ENCODE measurements at places on chromosomes 11 and 22.

- DNase-seq, result no peak
Measured at GRCh38 chr22:22394591-22394990, 114.0 kb downstream of the ZNF280B start.

DNA sequence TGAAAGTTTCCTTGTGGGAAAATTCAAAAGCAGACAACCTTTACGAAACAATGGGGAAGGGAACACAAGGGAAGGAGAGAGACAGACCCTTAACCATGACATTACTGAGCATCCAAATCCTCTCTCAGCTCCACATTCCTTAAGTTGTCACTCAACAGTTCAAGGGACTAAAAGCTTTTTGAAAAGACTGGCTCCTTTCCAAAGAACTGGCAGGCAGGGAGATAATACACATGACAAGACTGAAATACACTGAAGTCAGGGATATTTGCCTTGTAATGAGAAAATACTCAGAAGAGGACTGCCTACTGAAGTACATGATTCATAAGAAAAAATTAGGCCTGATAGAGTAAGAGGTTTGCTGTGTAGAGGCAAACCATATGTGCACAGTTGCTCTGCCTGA, 69.1 kb downstream of the SMCO4 start:
- DNase-seq, result no peak

DNA sequence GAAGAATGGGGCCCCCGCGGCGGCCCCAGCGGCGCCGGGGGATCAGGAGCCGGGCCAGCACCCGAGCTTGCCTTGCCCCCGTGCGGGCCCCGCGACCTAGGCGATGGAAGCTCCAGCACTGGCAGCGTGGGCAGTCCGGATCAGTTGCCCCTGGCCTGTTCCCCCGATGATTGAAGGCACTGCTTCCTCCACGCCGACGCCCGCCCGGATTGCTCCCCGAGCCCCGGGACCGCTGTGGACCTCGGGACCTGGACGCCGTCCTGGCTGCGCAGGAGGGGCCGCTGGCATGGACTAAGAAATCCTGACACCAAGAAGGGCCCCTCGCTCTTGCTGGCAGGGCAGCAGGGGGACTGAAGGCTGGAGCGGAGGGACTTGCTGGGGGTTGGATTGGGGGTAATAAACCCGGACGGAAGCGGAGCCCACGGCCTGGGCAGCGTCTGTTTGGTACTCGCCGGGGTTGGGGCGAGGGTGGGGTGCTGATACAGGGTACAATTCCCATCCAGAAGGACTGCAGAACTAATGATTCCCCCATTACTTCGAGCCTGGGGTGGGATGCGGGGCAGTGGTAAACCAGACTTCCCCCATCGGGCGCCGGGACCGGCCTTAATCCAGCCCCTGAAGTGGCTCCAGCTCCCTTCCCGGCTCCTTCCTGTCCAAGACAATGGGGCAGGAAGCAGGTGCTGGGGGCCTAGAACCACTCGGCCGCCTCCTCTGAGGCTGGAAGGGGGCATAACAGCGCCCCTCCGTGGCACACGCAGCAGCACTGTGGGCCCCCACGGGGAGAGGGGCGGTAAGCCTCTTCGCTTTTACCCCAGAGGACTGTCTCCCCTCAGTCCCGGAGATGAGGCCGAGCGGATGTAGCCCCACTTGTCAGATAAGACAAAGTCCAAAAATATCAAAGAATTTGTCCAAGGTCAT, 1.0 kb downstream of the CCDC85B start:
- DNase-seq, result no peak

GRCh38 chr11:43243927-43244326, 67.9 kb upstream of the API5 start:
- DNase-seq, result no peak

- no peak for DNase-seq
Measured at GRCh38 chr11:60433401-60433800, 4.0 kb downstream of the MS4A5 start.

DNA sequence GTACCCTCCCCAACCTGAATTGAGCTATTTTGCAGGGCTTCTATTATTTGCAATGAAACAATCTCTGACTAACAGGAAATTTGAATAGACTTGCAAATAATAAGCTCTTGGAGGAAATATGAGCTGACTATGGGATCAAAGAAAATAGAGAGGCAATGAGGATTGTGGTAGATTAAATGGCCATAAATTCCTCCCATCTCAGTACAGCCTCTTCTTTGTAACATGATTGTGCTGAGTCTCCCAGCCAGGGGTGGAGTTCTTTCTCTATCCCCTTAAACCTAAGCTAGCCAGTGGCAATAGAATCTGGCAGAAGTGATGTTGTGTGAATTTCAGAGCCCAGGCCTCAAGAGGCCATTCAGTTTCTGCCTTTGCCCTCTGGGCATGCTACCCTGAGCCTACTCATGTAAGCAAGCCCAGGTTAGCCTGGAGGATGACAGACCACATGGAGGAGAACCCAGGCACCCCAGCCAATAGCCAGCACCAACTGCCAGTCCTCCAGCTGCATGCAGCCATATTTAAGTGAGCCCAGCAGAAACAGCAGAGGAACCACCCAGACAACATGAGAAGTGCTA, 86.8 kb upstream of the TP53I11 start:
- no peak for DNase-seq

GRCh38 chr11:114061048-114061680, 1.7 kb downstream of the ZBTB16 start:
- no peak for DNase-seq

DNA sequence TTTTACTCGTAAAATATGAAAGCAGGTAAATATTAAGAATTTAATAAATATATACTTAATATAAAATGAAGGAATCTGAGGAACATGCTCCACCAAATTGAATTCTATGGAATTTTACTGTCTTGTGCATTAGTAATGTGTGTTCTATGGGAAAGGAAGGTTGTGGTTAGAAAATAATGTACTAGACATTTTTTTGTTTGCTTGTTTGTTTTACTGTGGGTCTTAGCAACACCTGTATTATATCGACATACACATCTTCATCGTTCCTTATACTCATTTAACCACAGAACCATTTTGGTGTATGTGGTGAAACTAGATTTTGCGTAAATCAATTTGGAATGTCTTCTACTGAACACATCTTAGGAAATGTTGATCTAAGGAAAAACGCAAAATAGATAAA, 114.1 kb upstream of the MTMR2 start:
- DNase-seq, result no peak

GRCh38 chr11:118921121-118921928, 4.4 kb downstream of the BCL9L start:
- DNase-seq, result no peak

GRCh38 chr11:68749229-68750123, 1.8 kb downstream of the TESMIN start:
- DNase-seq, result no peak

- DNase-seq, result no peak
Measured at GRCh38 chr11:60169264-60169915, 13.5 kb downstream of the MS4A6A start.

Data from GM12892 (cell line).